ENCODE measurements at places on chromosomes 6 and 20.

DNA sequence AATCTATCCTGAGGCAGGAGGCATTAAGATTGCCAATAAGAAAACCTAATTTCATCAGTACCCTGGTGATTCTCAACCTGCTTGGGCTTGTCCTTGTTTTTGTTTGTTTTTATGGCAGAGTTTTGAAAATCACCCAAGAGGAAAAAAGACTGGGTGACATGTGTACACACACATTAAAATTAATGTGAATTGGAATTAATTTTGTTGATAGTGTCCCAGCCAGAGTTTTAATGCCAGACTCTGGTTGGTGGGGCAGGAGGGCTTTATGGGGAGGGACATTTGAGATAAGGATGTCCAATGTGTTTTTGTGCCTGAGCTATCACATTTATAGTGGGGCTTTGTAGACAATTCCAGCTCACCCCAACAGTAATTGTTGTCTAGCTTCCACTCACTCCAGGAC is 184.6 kb downstream of the ID4 start:
- no peak for DNase-seq

DNA sequence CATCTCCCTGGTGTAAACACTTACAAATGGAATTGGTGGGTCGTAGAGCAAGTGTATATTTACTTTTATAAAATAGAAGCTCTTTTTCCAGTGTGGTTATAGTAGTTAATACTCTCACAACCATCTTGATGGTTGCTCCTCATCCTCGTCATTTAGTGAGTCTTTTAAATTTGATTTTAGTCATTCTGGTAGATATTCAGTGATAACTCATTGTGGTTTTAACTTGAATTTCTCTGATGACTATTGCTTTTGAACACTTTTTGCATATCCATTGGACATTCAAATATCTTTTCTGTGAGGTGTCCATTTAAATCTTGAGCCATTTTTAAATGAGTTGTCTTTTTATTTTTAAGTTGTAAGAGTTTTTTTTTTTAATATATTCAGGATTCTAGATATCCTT is 189.2 kb upstream of the PHACTR1 start:
- no peak for DNase-seq

- no peak for DNase-seq
Observed at GRCh38 chr6:9943986-9944385, 470.9 kb downstream of the TFAP2A start.

DNA sequence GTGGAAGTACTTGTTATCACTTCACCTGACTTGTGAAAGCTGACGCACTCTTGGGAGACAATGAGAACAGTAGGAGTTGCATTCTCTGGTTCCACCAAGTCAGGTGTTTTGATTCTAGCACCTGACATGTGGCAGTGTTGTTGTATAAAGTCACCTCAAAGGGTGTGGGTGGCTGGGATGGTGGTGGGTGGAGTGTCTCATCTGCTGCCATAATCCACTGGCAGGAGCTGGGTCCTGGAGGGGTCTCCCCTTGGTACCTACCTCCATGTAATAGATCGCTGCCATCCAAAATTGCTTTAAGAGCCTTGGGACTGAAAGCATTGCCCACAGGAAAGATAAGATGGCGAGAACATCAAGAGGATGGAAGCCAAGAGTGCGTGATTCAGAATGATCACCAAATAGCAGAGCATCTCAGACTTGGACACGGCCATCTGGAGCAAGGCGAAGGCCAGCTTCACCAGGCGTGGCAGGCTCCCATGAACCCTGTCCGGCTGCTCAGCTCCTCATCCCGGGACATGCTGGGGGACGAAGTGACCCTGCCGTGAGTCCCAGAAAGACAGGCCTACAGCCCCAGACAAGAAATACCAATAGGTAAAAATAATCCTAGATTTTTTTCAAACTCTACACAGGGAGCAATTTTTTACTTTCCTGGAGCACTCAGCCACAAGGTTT is 56.6 kb downstream of the NPEPL1 start:
- no peak for DNase-seq

DNA sequence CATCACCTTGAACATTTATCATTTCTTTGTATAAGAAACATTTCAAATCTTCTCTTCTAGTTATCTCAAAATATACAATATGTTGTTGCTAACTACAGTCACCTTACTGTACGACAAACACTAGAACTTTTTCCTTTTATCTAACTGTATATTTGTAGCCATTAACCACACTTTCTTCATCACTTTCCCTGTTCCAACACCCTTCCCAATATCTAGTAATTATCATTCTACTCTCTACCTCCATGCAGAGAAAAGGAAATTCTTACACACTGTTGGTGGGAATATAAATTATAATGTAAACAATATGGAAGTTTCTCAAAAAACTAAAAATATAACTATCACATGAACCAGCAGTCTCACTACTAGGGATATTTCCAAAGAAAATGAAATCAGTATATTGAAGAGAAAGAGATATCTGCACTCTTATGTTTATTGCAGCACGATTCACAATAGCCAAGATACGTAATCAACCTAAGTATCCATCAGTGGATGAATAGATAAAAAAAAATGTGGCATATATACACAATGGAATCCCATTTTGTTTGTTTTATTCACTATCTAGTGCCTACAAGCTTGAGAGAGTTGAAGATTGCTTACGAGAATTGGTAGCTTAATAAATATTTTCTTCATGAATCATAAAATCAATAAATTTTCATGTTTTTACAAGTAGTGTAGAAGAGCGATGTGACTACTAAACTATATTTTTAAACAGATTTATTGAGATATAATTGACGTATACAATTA is 2.4 kb downstream of the RHAG start:
- no peak for DNase-seq

Data from ascending aorta (tissue), 2 donors.